ENCODE measurements at places on chromosomes 2 and 18.

DNA sequence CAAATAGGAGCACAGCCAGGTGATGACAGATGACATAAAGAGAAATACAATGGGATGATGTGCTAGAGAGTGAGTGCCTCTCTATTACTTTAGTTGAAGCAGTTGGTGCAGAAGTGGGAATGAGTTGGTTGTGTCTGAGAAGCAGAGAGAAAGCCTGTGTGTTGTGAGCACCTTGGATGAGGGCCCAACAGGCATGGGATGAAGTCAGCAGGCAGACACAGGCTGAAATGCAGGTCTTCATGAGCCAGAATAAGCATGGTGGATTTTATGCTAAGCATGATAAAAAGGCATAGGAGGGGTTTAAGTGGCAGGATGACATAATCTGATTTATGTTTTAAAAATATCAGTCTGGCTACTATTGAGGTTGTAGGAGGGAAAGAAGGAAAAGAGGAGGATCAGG lies 71.5 kb downstream of the KLHL14 start:
- no peak for DNase-seq

DNA sequence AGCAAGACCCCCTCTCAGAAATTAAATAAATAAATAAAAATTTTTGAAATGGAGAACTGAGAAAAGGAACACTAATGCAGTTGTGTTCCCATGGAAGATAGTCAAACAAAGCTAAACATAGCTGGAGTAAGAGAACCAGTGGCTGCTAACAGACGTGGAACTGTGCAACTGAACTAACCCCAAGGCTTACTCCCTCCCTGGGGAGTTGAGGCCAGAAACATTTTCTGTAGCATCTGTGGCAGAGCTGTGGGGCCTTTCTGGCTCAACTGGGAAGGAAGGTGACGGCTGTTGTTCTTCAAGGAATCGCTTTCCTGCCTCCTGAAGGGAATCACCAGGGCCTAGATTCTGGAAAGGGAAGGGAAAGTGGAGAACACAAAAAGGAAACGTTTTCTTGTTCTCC lies 53.9 kb upstream of the B3GNT2 start:
- DNase-seq, result no peak

GRCh38 chr2:234169674-234170073 lies 119.2 kb downstream of the SPP2 start:
- DNase-seq, result no peak

DNA sequence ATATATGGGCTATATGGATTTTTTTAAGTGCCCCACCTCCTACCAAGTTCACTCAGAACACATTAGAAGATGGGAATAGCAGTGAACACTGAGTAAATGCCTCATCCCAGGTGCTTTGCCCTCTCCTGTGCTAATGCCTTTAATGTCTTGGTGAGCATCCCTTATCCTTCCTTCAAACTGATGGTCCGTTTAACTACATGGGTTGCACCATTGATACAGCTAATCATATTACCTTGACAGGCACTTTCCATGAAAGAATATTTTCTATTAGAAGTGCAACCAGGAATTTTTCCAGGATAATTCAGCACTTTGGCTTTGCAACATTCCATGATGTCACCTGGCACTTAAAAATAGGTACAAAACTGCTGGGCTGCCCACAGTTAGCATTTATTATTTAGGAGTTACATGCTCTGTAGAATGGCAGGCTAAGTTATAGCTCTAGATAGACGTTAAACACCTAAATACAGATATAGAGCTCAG lies 74.0 kb downstream of the WDPCP start:
- DNase-seq, result no peak

- DNase-seq, result no peak
These were observed 28.4 kb upstream of the DYNC2LI1 start for GRCh38 chr2:43745457-43745856.

- no peak for DNase-seq
These were observed 51.8 kb downstream of the COA5 start for GRCh38 chr2:98556344-98557033.

DNA sequence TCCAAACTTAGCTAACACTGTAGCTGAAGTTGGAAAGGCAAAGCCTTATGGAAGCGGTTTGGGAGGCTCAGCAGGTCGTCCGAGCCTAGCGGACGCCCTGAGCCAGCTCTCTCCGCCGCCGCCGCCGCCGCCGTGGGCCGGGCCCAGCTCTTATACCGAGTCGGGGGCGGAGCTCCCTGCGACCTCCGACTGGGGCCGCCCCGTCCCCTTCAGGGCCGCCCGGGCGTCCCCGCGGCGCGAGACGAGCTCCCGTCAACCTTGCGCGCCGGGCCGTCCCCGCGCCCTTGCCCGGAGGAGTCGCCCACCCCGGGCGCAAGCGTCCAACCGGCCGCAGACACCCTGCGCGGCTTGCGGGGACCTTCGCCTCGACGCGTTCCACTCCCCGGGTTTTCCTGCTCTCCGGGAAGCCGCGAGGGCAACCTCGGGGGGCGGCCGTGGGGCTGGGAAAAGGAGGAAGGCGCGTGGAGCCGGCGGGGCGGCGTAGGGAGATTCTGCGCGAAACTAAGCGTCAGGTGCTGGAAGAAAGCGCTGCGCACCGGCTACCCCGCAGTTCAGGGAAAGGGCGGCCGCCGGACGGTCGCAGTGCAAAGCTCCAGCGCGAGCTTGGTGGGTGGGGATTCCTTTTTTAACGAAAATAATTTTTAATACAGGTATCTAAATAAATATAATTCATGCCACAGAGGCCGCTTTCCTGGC lies at the start of gene SLC40A1:
Gene SLC40A1 (minus strand): TSS at position 129 of the 696 bp plus-strand sequence. CDS start 326 bp downstream, outside the sequence.
- no peak for DNase-seq

DNA sequence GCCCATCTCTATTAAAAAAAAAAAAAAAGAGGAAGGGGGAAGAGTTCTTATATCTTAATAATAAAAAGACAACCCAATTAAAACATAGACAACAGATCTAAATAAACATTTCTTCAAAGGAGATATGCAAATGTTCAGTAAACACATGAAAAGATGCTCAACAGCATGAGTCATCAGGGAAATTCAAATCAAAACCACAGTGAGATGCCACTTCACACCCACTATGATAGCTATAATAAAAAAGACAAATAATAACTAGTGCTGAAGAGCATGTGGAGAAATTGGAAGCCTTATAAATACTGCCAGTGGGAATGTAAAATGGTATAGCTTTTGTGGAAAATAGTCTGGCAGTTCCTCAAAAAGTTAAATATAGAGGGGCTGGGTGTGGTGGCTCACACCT lies 61.5 kb upstream of the CYP20A1 start:
- DNase-seq, result no peak

DNA sequence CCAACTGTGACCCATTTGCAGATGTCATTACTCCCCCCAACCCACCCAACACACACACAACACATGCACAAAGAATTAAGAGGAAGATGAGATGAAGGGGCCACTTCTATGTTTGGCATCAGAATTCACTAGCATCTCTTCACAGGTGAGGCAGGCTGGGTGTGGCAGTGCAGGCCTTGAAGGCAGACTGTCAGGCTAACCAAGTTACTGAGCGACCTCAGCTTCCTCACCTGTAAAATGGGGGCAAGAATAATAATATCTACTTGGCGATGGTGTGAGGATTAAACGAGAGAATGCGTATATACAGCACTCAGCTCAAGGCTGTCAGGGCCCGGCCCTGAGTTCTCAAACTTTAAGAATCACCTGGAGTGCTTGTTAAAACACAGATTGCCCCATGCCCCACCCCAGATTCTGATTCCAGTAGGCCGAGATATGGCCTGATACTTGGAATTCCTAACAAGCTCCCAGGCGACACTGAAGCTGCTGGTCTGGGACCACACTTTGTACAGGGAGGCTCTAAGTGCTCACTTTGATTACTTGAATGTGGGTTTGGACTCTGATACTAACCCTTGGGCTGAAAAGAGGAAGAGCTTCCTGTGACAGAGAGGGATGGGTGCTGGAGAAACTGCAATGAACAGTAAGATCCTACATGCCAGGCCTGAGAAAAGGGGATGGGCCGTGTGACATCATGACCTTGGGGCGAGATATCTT lies 1.1 kb downstream of the ACTG2 start:
- DNase-seq, result no peak

GRCh38 chr2:235640377-235640776 lies 146.5 kb downstream of the AGAP1 start:
- no peak for DNase-seq

- no peak for DNase-seq
These were observed 395.1 kb upstream of the CDH19 start for GRCh38 chr18:66999003-66999402.

GRCh38 chr18:61876899-61877298 lies 15.9 kb downstream of the RNF152 start:
- DNase-seq, result no peak

GRCh38 chr2:29596584-29596983 lies 324.8 kb downstream of the ALK start:
- no peak for DNase-seq

- DNase-seq, result no peak
These were observed 615 bp downstream of the AKAIN1 start for GRCh38 chr18:5196253-5197031.

DNA sequence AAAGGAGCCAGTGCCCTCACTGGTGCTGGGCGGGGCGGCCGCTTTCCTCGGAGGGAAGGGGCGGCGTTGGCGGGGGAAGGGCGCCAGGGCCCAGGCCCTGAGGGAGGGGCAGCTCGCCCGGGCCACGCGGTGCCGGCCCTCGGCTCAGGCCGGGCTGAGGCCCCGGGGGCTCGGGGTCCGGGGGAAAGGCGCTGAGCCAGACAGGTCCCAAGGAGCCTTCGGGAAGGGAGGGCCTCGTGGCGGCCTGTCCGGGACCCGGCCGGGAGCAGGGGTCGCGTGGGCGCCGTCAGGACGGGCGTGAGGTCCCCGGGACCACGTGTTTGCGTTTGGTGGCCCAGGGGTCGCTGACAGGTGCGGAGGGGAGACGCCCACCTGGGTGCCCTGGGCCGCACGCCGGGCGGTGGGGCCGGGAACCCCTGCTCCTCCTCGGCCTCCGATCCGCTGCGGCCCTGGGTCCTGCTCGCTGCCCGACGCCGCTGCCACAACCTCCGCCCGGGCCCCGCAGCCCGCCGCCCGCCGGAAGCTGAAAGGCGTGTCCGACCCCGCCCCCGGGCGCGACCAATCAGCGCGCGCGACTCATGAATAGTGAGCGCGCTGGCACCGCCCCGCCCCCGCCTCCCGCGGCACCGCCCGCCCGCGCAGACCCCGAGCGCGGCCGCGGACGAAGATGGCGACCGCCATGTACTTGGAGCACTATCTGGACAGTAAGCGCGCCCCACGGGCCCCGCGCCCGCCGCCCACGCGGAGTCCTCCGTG lies at the start of gene ING5:
Gene ING5 (plus strand): TSS at position 641 of the 756 bp plus-strand sequence. CDS start 27 bp downstream, at position 668.
- DNase-seq, result no peak

DNA sequence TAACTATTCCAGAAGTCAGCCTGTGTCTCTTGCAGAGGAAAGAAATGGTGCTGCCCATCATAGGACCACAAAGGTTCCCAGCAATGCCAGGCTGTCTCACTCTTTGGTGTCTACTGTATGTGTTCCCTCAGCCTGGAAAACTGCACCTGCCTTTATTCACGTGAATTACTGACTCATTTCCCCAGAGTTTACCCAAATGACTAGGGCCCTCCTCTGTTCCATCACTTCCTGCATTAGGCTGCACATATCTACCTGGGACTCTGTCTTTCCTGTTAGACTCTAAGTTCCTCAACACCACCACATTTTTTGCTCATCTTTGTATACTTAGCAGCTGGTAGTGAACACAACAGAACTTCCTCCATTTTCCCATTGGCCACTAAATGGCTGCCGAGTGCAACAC lies 188.3 kb downstream of the FHOD3 start:
- no peak for DNase-seq

DNA sequence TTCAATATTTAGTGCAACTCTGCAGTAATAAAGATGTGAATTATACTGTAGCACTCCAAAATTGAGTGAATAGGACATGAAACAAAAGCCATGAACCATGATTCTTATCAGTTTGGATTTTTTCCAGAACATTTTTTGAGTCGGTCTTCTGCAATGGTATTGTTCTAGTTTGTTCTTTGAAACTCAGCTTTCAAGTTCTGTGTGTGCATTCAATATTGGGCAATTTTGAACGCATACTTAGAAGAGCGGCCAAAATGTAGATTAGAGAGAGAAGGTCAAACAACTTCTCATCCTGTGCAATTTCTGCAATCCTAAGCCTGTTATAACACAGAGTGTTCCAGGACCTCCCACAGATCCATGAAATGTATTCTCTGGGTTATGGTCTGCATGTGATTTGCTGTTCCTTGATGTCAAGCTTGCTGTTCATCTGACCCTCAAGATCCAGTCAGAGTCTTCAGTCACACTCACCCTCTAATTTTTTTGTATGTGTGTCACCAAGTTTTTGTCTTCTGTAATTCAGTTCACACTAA lies 48.3 kb downstream of the TSPYL6 start:
- DNase-seq, result no peak

DNA sequence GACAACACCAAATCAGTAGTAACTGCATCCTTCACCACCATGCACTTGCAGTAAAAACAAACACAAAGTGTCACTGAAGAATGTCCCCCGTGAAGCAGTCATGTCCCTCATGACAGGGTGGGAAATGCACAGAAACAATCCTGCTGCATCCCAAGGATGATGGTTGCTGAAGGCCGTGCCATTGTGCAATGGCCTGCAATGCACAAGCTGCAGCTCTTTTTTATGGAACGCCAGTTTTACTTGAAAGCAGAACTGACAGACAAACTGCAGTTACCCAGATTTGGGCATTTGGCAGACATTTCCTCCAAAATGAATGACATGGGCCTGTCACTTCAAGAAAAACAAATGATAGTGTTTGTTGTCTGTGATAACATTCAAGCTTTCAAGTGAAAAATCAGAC lies 2.4 kb upstream of the CHST10 start:
- DNase-seq, result no peak

DNA sequence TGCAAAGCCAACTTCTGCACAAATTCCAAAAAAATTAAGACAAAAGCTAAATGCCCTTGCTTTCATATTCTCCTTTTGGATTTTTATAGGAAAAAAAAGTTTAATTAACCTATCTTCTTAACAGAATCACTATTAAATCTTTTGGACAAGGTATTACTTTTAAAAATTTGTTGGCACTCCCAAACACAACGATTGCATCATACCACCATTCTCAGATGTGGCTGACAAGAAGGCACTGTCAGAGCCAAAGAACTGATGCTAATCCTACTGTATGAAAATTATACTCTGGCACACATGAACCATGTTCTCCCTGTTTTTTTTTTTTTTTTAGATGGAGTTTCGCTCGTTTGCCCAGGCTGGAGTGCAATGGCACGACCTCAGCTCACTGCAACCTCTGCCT lies 58.4 kb downstream of the NOL10 start:
- DNase-seq, result no peak

- no peak for DNase-seq
These were observed 175.1 kb downstream of the GULP1 start for GRCh38 chr2:188466761-188467160.

- DNase-seq, result no peak
These were observed 635.0 kb upstream of the FANCL start for GRCh38 chr2:58876126-58876525.

Data from iPS DF 6.9 (cell line).